SJCRH30 (cell line): ENCODE measurements at places on chromosomes 6 and 20. TPM values are rescaled to one million over a fixed set of nuclear protein-coding genes. Genes with fewer than 3 reads are reported as not detected.

DNA sequence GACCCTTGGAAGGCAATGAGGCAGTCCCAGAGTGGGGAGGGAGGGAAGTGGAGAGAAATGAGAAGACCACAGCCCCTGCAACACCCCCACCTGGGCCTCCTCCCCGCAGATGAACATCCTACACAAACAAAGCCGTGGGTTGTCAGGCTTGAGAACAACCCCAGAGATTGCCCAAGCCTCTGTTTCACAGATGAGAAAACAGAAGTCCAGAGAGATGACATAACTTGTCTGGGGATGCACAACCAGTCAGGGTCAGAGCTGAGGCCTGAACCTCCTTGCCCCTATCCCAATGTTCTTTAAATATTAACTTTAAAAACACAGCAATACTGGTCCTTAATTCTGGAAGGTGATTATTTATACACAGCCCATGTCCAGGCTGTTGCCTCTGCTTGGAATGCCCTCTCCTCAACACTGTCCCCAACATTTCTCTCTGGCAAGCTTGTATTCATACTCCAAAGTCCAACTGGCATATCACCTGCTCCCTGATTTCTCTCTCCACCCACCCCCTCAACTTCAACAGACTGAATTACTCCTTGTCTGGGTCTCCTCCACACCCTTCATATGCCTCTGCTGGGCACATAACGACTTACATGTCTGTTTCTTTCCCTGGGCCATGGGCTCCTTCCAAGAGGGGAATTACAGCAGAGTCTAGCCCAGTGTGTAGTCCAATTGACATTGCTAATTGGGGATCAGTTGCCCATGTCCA is 135.5 kb upstream of the LRFN2 start:
- no peak for DNase-seq

DNA sequence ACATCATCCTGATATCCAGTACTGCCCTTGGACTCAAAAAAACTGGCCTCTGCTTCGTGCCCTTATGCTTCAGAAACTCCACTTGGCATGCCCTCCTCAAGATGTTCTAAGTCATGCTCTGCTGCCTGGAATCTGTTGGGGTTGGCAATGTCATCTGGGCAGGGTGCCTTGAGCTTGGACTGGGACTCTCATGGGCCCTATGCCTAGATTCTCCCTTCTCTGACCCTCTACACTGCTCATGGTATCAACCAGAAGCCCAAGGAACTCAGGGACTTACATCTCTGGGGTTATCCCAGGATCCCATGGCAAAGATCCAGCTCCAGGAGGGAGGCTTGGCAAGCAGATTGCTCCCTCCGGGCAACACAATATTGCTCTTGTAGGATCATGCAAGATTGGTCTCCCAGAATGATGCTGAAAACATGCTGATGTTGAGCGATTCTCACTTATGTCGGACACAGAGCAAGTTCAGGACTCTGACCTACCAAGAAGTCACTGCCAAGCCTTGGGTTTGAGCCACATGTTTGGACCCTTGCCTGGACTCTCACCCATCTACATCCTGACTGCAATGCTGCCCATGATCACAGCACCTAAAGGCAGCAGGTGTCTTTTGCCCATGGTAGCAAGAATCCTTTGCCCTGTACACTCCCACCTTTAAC is 88.8 kb downstream of the ADAT2 start:
- no peak for DNase-seq

DNA sequence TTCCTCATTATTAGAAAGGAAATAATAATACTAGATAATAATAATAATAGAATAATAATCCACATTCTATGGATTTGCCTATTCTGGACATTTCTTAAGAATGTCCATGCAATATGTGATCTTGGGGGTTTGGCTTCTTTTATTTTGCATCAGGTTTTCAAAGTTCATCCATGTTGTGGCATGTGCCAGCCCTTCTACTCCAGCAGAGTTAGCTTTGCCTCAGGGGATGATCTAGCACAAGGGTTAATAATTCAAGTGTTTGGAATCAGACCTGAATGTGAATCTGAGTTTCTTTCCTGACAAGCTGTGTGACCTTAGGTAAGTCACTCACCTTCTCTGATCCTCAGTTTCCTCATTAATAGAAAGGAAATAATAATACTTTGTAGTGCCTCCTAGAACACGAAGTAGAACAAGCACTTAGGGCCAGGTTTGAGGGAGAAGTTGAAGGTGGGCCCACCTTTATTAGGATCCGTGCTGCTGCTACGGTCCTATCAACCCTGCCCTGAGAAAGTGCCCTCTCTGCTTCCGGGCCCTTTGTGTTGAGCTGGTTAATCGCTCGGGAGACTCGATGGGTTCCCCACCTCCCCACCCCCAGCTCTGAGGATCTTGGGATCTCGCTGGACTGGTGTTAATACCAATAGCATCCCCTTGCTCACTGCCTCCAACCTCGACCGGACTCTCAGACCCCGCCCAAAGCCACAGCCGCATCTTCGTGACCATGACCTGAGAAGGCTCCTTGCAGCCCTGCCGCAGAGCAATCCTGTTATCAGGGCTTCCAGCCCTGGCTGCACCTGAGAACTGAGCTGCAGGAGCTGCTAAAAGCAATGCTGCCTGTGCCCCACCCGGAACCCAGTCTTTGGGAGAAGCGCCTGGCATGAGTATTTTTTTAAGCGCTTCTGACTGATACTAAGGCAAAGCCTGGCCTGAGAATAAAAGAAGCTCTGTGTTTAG is 26.9 kb downstream of the RBM38 start:
- no peak for DNase-seq

DNA sequence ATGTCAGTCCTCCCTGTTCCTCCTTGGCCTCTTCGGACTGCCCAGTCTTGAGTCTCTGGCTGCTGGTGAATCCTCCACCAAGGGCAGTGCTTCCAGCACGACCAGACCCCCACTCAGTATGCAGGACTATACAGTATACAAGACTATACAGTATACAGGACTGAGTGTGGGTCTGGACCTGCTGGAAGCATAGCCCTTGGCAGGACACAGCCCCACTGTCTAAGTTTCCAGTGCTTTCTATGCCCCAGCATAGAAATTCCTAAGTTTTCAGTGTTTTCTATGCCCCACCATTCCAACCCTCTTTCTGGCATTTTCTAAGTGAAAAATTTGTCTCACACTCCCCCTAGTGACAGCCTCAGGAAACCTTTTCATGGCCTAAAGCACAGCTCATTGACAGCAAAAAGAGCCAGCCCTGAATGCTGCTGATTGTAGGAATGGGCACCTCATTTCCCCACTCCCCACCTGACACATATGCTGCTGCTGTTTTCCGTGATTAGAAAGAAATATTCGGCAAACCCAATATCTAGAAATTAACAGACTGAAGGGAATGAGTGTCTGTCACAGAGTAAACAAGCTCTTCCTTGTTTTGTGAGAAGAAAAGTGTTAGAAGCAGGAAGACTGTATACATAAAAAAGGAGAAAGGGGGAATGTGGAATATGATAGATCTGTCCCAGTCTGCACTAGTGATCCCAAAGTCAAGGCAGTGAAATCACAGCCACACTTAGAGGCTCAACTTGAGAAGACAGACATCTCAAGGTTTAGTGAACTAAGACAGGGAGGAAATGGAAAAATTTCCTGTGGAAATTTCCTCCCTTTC is 206.9 kb downstream of the IBTK start:
- DNase-seq: peak; percentile 70

SCAF8 gene
- total RNA-seq: 48.2 and 50.7 TPM in 2 replicates
